T-helper 17 cell (primary cell): ENCODE measurements at places on chromosomes 1 and 21. TPM values are rescaled to one million over a fixed set of nuclear protein-coding genes. Genes with fewer than 3 reads are reported as not detected.

- DNase-seq, result no peak
Observed at GRCh38 chr1:47823040-47823808, 174.0 kb downstream of the TRABD2B start.

- peak; percentile 41 for DNase-seq
Observed at GRCh38 chr1:155977690-155978324, 540 bp downstream of the ARHGEF2 start.

GRCh38 chr1:34007760-34008159 lies 143.9 kb downstream of the HMGB4 start:
- DNase-seq, result no peak

The FAM177B gene
- 0.50 TPM for total RNA-seq

DNA sequence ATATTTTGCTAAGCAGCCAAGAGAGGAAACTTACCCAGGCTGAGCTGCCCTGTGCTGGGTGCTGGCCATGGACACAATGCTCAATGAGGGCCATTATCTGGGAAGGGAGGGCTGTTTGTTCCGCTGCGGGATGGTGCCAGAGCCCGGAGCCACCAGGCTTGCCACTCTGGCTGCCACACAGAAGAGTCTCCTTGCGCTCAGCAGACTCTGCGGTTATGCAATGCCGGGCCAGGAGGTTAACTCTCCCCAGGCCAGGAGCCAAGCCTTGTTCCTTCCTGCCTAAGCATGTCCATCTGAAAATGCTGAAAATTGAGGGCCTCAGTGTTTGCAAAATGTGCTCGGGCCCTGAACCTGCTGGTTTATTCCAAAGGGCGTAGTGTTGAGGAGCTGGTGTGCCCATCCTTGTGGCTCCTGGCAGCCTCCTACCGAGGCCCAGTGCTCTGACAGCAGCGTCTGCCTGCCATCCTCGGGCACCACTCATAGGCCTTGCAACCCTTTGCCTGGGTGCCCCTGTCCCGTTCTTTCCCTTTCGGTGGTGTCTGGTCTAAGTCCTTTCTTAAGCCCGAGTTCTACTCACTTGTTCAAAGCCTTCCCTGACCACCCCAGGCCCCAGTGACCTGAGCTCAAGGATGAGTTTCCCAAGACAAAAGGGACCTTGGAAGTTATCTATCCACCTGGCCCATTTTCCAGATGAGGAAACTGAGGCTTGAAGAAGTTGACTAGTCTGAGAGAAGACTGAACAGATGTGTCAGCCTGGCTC lies 133.8 kb upstream of the EDN2 start:
- DNase-seq, result no peak

DNA sequence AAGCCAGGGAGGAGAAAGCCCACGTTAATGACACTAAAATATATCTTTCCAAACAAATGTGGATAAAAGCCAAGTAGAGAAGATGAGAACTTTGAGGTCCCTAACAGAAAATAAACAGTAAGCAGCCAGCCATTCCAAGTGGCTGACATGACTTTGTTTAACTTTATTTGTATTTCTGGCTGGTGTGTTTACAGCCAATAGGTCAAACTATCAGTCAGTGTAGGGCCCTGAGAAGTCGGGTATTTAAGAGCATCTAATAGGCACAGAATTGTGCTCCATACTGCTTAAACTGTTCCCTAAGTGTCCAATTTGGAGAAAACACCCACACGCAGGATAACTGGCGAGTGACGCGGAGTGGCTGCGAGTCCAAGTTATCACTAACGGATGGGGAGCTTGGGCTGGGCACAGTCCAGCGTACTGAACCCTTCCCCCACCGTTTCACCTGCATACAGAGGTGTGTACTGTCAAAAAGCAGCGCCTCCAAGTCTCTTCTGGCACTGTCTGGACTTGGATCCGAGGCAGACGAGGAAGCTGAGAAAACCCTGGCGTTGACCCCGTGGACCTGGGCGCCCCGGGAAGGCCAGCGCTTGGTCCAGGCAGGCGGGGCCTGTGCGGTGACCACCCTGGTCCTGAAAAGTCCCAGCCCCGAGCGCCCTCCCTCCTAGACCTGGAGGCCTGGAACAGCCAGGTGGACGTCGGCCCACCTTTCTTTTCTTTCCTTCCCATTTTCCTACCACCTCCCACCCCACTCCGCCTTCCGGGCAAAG lies 662 bp upstream of the LGALS8 start:
- DNase-seq, result no peak

GRCh38 chr1:190259424-190259823 lies 218.2 kb downstream of the BRINP3 start:
- DNase-seq, result no peak

The ATP1A2 gene
- not detected for total RNA-seq

The KPRP gene
- total RNA-seq, result not detected
